OCI-M1 (cell line): ENCODE measurements at places on chromosomes 1 and 21.
A peak's percentile ranks its signal among the peaks of the same experiment; 100 is the strongest.

DNA sequence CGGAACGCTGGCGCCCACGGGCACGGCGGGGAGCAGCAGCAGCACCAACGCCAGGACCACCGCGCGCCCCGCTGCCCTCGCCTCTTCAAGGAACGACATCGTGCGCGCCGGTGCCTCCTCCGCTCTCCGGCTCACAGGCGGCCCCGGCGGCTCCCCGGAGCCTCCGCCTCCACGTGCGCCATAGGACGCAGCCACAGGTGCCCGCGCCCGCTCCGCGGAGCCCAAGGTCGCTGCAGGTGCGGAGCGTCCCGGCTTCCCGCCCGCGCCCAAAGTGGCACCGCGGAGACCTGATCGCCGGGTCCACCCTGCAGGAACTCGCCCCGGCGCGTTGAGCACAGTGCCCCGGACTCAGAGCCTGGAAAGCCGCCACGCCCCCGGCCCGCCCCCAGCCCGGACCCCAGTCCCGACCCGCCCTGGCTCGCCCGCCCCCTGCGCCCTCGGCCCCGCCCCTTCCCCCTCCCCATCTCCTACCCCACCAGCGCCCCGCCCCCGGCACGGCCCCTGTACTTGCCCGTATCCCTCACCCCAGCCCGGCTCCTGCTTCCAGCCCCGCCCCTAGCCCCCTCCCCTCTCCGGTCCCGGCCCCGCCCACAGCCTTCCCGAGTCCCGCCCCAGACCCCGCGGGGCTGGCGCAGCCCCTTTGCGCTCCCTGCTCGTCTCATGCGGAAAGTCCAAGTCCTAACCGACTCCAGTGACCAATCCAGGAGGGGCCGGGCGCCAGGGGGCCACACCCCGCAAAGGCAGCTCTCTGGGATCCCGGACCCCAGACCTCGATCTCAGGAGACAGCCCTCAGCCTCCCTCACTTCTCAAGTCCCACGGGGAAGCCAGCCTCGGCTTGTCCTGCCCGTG, at the start of gene MEGF6:
Gene MEGF6, minus strand, starts transcription at position 339 of the 850 bp plus-strand sequence. Its CDS starts 240 bp downstream, at position 99.
- DNase-seq = peak; percentile 6

DNA sequence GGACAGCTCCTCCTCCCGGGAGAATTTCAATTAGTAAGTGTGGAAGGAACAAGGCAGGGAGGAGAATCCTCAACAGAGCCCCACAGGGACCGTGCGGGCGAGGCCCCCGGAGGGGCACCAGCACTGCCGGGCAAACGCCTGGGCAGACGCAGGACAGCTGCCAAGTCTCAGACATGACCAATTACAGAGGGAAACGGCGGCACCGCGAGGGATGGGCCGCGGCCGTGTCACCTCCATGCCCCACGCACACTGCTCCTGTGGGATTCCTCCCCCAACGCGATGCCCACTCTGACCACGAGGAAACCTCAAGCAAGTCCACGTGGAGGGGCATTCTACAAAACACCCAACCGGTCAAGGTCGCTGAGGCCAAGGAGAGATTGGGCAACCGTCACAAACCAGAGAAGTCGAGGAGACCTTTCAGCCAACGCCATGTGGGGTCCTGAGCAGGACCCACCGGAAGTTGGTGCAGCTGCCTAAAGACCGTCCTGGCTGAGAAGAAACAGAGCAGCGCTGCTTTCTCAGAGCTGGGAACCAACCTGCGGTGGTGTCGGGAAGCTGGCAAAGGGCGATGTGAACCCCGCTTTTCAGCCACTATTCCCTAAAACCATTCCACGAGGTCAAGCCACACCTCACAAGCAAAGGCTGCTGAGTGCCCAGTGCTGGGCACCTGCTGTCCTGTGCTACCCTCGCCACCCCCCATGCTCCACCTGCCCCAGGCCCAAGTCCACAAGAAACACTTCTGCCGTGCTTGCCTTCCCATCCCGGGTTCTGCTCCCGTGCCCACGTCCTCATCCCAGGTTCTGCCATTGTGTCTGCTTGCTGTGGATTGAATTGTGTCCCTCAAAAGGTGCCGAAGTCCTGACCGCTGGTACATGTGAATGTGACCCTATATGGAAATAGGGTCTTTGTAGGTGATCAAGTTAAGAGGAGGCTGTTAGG, 1.4 kb upstream of the KRTAP10-4 start:
- no peak for DNase-seq

DNA sequence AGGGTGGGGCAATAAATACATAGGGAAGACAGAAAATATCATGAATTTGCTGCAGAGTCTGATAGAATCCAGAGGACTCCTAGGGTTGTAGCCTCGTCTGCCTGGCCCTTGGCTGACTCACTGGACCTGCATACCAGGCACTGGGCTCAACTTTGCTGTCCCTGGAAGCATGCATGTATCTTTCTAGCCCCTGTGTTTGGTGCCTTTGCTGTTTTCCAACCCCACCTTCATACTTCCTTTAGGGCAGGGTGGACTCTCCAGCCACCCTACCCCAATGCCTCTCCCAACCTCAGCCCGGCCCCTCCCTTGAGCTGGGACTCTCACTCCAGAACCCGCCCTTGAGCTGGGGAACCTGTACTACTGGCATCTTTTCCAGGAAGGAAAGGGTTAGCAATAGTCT, 1.2 kb downstream of the RAB25 start:
- DNase-seq = no peak

GRCh38 chr1:211118407-211119102, 15.4 kb downstream of the KCNH1 start:
- DNase-seq = no peak

DNA sequence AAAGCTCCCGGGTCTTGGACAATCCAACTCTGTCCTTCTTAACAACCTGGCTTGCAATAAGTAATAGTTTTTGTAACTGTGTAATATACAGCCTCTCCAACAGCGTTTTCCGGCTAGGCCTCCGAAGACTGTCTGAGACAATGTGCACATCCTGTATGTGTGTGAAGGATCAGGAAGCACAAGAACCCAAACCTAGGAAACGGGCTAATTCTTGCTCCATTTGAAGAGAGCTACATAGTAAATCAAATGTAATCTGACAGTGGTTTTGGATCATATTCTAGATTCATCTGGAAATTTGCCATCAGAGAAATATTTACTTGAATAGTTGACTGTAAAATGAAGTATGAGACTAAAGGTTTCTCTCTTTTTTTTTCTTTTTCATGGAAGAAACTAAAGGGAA, 1.2 kb downstream of the GPR52 start:
- DNase-seq = no peak

GRCh38 chr1:239426821-239427475, 40.6 kb downstream of the CHRM3 start:
- DNase-seq = no peak

DNA sequence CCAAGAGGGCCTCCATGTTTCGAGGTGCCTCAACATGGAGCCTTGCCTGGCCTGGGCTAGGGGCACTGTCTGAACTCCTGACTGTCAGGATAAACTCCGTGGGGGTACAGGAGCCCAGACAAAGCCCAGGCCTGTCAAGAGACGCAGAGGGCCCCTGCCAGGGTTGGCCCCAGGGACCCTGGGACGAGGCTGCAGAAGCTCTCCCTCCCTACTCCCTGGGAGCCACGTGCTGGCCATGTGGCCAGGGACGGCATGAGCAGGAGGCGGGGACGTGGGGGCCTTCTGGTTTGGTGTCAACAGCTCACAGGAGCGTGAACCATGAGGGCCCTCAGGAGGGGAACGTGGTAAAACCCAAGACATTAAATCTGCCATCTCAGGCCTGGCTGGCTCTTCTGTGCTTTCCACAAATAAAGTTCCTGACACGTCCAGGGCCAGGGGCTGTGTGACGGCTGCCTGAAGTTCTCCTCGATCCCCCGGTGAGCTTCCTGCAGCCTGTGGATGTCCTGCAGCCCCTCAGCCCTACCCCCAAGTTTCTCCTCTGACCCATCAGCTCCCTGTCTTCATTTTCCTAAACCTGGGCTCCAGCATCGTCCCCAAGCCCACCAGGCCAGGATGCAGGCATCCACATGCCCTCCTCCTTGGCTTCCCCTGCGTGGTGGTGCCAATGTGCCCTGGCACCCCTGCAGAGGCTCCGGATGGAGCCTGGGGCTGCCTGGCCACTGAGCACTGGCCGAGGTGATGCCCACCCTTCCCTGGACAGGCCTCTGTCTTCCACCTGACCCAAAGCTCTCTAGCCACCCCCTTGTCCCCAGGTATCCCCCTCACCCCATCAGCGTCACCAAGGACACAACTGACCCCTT, 12.8 kb upstream of the LRRC3 start:
- no peak for DNase-seq

DNA sequence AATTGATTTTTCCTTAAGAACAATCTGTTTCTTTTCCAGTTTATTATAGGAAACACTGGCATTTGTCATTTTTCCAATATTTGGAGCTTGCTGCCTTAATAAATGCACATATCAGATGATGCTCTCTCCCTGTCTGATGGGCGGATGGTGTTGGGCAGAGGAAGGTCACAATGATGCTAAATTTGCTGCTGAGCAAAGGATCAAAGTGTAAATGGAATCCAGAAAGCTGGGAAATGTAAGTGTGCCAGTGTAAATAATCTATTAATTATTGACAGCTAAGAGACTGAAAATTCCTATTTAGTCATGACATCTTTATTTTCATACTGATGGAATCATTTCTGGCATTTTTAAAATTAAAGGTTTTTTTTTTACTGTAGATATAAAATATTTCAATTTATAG, 243.2 kb downstream of the PTBP2 start:
- DNase-seq = no peak

DNA sequence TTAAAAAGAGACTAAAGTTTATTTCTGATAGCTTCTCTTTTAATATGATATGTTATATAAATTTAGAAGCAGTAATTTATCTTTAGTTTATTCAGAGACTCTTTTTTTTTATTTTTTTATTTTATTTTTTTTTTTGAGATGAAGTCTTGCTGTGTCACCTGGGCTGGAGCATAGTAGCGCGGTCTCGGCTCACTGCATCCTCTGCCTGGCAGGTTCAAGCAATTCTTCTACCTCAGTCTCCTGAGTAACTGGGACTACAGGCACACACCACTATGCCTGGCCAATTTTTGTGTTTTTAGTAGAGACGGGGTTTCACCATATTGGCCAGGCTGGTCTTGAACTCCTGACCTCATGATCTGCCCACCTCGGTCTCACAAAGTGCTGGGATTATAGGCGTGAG, 89.6 kb downstream of the DISP1 start:
- DNase-seq = no peak

GRCh38 chr1:33692206-33693188, 171.4 kb upstream of the HMGB4 start:
- no peak for DNase-seq

- peak; percentile 93 for DNase-seq
Observed at GRCh38 chr1:167936930-167937708, at the start of gene MPC2. MPC2 (minus strand) TSS chr1:167937072; CDS start chr1:167935841, 1,231 bp downstream.

- DNase-seq = no peak
Observed at GRCh38 chr1:7236844-7237515, 451.7 kb downstream of the CAMTA1 start.

- no peak for DNase-seq
Observed at GRCh38 chr21:45304945-45305344, 17.2 kb upstream of the POFUT2 start.

DNA sequence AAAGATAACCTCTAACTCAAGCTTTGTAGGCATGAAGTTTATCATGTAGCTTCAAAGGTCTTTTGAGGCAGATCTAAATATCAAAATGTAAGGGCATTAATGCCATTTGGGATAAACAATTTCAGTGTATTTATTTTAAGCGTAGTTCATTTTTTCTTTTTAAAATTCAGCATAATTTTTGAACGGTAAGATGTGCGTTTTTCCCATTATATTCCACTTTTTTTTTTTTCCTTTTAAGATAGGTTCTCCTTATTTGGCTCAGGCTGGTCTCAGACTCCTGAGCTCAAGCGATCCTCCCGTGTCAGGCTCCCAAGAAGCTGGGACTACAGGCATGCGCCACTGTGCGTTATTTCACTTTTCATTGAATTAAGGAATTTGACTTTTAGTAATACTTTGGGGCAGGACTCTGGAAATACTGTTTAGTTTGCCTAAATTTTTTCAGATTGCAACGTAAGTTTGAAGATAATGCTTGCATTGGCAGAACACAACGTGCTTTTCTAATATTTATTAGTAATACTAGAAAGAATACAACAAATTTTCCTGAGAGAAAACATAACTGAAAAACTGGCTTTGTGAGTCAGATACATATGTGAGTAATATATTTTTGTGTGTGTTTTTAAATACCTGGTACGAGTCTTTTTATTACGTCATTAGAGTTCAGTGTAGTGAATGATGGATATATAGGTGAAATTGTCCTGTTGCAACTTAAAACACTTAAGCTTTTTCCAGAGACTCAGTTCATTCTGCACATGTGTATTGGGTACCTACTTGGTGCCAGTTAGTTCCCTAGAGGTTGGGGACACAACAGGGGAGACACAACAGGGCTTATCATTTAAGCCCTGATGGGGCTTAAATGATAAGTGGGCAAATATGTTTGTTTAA, 2.2 kb downstream of the RALGPS2 start:
- DNase-seq = no peak

- DNase-seq = no peak
Observed at GRCh38 chr1:8017495-8018197, 8.5 kb downstream of the ERRFI1 start.

DNA sequence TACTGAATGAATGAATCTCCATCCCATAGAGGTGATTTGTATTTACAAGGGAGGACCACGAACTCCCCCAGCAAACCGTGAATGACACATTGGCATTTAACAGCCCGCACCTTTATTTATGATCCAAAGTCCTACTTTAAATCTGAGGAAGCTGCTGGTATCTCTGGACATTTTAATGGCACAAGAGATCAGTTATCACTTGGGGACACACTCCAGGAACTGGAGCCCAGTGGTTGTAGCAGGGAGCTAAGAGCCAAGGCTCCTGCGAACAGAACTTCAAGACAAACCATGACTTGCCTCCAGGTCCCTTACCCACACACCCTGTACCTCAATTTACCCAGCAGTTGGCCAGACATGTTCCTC, 1.2 kb downstream of the CTNNBIP1 start:
- DNase-seq = no peak

- no peak for DNase-seq
Observed at GRCh38 chr1:34296059-34296458, 119.4 kb downstream of the C1orf94 start.

- DNase-seq = no peak
Observed at GRCh38 chr1:3313576-3313950, 140.9 kb upstream of the ARHGEF16 start.

DNA sequence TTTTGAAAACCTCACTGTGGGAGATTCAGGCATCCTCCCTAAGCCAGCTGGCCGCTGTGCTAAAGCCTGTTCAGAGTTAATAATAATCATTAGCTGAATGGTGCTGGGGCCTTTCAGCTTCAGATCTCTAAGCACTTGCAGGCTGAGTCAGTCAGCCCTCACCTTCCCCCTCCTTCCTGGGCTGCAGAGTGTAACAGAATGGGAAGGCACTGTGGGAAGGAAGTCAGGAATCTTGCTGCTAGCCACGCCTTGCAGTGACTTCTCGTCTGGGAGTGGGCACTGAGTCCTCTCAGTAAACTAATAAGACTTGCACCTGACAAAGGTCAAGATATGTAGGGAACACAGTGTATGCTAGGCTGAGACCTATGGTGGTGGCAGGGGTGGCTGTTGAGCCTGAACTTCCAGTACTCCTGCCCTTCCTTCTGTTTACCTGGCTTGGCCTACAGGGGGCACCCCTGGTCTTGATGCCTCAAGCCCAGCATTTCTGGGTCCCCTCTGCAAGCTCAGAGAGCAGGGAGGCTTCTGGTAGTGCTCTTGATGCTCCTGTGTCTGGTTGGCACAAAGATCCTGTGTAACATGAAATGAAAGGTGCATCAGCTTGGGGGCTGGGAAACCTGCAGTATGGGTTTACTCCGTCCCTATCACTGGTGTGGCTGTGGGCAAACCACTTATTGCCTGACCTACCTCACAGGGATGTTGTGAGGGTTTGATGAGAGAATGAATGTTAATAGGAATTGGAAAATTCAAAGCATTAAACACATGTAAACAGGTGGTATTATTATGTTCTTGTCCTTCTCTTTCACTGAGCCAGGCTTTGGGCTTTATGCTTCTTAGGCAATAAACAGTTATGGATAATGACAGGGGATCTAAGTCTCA, 6.0 kb downstream of the CYB561D1 start:
- peak; percentile 70 for DNase-seq
